ENCODE measurements at places on chromosomes 6 and 20.
A peak's percentile ranks its signal among the peaks of the same experiment; 100 is the strongest.

GRCh38 chr20:48006036-48006833 lies 221.0 kb upstream of the SULF2 start:
- DNase-seq = no peak

DNA sequence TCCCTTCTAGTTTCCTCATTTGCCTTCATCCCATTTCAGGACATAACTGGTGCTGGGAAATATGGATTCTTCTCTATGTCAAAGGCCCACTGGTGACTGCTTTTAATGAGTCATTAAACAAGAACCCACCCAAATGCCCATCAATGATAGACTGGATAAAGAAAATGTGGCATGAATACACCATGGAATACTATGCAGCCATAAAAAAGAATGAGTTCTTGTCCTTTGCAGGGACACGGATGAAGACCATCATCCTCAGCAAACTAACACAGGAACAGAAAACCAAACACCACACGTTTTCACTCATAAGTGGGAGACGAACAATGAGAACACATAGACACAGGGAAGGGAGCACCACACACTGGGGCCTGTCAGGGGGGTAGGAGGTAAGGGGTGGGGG lies 310.7 kb downstream of the ESR1 start:
- DNase-seq = no peak

GRCh38 chr20:17653835-17654648 lies 28.0 kb downstream of the RRBP1 start:
- no peak for DNase-seq

GRCh38 chr6:136920671-136921380 lies 1.3 kb upstream of the SLC35D3 start:
- DNase-seq = no peak

- no peak for DNase-seq
These were observed 107.0 kb downstream of the MCHR2 start for GRCh38 chr6:99887066-99887465.

DNA sequence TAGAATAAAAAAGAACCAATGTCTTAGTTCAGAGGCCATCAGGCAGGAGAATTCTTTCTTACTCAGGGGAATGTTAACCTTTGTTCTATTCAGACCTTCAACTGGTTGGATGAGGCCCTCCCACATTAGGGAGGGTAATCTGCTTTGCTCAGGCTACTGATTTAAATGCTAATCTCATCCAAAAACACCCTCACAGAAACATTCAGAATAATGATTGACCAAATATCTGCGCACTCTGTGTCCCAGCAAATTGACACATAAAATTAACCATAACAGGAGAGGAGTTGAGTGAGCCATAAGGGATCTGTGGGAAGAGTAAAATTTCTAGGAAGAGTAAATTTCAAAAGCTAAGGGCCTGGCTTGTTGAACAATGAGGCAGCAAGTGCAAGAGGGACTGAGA lies 234.0 kb upstream of the PLCB4 start:
- no peak for DNase-seq

DNA sequence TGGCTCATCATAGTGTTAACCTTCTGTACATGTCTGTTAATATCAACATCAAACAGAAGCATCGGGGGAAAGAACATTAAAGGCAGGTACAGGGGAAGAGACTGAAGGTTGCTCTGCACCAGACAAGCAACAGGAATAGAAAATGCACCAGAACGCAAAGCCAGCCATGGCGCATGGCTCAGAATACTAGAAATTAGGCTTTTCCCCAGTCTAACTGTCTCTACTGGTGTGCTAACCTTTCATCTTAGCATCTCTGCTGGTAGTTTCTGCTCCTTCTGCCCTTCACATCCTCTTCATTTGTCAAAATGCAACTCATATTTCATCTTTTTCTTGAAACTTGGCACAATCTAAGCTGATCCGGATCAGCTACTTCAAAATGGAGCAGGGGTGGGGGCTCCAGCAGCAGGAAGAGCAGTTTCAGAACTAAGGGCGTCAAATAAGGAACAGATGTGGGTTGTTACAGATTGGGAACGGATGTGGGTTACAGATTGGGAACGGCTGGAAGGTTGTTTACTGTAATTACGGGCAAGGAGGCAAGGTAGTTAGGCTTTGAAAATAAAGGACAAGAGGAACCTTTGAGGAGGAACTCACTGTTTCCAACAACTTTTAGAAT lies 13.1 kb upstream of the RNASET2 start:
- DNase-seq = no peak

GRCh38 chr6:13428583-13429405 lies 58.6 kb downstream of the GFOD1 start:
- peak; percentile 74 for DNase-seq

DNA sequence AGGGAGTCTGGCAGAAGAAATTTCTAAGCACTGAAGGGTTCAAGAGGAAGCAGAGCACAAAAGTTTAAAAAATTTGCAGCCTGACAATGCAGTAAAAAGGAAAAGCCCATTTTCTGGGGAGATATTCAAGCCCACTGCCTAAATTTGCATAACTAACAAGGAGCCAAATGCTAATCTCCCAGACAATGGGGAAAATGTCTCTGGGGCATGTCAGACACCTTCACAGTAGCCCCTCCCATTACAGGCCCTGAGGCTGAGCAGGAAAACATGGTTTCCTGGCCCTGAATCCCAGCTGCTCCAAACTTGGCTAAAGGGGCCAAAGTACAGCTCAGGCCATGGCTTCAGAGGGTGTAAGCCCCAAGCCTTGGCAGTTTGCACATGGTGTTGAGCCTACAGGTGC lies 908.5 kb upstream of the MANEA start:
- no peak for DNase-seq

- no peak for DNase-seq
These were observed 1.1 kb downstream of the SNAI1 start for GRCh38 chr20:49983848-49984408.

- DNase-seq = no peak
These were observed 15.3 kb upstream of the DHX35 start for GRCh38 chr20:38946836-38947235.

DNA sequence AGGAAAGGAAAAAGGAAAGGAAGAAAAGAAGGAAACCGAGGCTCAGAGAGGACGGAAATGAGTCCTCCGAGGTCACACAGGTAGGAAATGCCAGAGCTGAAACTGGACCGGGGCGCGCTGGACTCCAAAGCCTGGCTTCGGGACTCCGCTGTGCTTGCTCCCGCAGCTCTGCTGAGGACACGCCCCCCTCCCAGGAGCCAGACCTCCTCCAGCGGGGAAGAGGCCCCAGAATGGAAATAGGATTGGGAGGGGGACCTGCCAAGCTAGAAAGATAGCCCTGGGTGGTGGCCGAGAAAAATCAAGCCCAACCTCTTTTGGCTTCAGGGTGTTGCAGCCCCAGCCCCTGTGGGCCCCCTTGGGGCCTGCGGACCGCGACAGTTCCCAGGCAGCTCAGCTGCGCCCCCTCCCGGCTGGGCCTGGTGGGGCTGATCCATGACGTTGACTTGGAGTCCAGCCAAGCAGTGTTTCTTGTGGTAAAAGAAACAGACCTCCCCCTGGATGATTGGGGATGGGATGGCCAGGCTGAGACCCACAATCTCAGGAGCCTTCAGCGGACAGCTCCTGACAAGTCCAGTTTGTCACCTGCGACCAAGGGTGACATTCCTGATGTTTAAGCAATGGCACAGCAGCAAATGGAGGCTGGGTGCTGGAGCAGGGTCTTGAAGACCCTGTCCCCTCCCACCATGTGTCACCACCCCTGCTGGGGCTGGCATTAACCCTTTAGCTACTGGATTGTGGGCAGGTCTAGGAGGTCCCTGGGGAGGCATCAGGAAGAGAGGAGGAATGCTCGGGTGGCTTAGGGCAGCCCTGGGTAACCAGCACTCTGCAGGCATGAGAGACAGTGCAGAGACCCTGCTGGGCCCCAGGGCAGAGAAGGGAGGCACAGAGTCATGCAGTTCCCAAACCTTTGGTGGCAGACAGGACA lies 55.4 kb downstream of the RIPOR3 start:
- no peak for DNase-seq
